Germinal center (tissue), 1 donor: ENCODE measurements at places on chromosomes 6 and 20.

DNA sequence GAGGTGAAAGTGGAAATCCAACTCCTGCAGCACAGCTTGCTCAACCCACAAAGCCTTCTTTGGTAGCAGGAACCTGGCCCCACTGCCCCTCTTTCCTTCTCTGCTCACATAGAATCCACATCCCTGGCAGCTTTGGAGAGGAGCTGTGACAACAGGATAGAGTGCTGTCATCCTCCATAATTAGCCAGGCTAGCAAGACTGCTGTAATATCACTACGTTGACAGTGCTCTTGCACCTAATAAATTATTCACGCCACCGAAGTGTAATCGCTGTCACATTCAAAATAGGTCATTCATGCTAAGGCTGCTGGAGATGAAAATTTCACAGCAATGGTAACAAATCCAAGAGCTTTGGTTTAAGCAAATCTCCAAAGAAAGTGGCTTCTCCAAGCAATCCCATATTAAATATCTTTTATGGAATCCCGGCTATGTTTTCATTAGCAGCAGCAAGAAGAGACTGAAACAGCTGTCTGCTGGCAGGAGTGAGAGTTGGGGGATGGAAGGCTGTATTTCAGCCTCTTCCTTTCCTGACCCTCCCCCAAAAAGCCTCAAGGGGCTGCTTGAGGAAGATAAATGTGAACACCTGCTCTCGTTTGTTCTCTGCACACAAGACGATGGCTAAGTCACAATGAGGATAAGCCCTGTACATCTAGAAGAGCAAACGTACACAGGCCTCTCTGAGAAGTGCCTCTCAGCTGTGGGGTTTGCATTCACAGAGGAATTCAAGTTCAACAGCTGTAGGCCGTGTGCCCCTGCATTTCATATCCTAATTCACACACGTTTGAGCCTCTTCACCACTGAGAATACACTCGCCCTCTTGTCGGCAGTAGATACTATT, 16.5 kb downstream of the RIPOR2 start:
- peak; percentile 49 for DNase-seq

- DNase-seq: no peak
These were observed 70.1 kb upstream of the LOC128125822 start for GRCh38 chr6:63502156-63502555.

DNA sequence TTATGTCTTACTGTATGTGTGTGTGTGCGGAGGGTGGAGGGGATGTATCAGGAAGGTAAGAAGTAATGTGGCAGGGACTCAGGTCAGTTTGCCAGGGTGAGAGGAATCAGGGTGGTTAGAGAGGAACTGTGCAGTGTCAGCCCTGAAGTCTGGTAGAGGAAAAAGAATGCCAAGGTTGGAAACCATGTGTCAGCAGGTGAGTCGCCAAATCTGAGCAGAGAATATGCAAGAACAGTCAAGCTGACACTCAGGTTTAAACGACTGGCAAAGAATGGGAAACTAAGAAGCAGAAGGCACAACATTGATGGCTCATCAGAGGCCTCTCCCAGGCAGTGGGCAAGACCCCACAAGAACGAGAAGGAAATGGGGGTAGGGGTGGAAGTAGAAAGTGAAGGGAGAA, 107.5 kb upstream of the TBX18 start:
- DNase-seq: no peak

DNA sequence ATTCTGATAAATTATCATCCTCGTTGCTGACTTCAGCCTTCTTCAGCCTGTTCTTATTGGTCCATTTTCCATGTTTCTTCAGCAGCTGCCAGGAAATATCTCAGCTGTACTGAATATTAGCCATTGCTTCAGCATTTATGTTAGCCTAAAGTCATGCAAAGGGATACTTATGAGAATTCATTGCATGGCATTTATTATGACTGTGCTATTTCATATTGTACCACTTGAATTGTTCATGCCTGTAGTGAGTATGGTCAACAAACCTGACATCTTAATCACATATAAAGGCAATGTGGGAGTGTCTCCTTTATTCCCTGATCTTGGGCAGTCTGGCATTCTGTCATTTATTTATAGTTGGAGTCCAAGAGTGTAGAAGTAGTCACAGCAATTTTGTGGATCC, 193.4 kb upstream of the SLC35B3 start:
- DNase-seq: no peak

- DNase-seq: no peak
These were observed 30.3 kb upstream of the AFDN start for GRCh38 chr6:167796192-167796981.

DNA sequence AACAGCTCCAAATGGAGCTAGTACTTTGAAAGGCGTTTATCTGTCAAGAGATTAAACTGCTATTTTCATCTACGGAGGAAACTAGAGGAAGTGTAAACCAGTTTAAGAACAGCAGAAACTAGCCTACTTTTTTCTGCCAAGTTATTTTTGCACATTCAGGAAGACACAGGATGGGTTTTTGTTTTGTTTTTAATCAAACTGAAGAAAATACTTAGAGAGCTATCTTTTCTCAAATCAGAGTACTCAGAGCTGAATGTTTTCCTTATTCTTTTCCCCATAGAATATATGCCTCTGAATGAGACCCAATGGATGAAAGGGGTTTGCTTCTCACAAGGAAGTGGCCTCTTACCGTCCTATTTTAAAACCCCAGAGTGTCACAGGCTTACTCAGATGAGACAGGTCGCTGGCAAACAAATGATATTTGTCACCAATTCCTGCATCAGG, 538.5 kb downstream of the CD83 start:
- peak; percentile 45 for DNase-seq

GRCh38 chr6:30922447-30922852, 8.4 kb downstream of the VARS2 start:
- DNase-seq: no peak

DNA sequence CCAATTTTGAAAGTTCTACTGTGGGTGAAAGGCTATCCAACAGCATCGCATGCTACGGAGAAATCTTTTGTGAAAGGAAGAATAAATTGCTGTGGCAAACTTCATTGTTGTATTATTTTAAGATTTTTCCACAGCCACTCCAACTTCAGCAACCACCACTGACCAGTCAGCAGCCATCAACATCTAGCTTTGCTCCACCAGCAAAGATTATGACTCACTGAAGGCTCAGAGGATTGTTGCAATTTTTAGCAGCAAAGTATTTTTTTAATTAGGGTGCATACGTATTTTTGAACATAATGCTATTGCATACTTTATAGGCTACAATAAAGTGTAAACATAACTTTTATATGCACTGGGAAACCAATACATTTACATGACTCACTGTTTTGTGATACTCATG, 493.5 kb downstream of the TFAP2A start:
- DNase-seq: no peak

- DNase-seq: no peak
These were observed 158.7 kb upstream of the PDE10A start for GRCh38 chr6:165821754-165822153.

DNA sequence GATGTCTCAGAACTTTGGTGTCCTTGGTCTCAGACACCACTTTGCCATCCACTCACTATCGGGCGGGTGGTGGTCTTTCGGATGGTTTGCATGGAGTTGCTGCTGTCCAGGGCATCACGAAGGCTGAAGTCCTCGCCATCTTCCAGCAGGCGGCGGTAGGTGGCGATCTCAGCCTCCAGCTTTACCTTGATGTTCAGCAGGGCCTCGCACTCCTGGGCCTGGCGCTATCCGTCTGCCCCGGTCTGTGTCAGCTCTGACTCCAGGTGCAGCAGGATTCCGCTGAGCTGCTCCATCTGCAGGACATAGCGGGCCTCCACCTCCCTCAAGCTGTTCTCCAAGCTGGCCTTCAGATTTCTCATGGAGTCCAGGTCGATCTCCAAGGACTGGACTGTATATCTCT, 36.0 kb downstream of the ZNF311 start:
- DNase-seq: no peak

DNA sequence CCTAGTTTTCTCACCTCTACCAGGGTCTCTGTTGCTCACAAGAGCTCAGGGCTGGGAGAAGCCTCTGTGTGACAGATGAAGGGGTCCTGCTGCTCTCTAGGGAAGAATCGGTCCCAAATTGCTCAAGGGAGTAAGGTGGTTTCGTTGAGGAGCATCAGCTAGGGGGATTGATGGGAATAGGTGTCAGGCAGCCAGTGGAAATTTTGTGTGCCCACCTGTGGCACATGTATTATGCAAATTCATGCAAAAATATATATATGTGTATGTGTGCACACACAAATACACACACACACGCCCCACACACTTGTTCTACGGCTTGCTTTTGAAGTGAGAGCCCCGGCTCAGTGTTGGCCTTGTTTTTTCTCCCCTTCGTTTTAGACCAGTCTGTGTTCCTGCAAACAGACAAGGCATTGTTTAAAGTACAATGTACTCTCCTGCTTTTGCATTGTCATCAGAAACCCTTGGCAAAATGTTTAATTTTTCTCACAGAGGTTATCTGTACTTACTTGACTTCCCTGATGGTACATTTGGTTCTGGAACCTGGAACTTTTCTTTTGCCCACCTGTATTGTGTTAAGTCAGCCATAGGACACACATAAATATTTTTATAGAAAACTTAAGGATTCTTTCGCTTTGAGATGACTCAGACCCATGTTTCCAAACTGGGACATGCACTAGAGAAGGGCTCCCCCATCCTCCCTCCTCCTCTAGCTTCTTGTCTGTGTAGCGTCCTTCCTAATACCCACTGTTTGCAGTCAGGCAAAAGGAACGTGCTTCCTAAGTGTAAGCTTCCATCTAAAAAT, 26.7 kb downstream of the FOXO3 start:
- DNase-seq: no peak

- no peak for DNase-seq
These were observed 223.8 kb downstream of the HAO1 start for GRCh38 chr20:7716286-7716972.

GRCh38 chr6:56238352-56238751, 9.0 kb downstream of the COL21A1 start:
- DNase-seq: no peak

- peak; percentile 3 for DNase-seq
These were observed 32.5 kb upstream of the TMEM244 start for GRCh38 chr6:129893640-129894039.

GRCh38 chr6:33988121-33989015, 157.5 kb downstream of the GRM4 start:
- DNase-seq: no peak

- peak; percentile 53 for DNase-seq
These were observed 31.9 kb downstream of the NTSR1 start for GRCh38 chr20:62740286-62741141.

GRCh38 chr20:53706466-53707370, 113.1 kb upstream of the ZNF217 start:
- DNase-seq: peak; percentile 33

GRCh38 chr6:146381486-146381885, 162.1 kb upstream of the RAB32 start:
- DNase-seq: no peak

GRCh38 chr6:146361128-146361924, 182.3 kb upstream of the RAB32 start:
- DNase-seq: no peak

DNA sequence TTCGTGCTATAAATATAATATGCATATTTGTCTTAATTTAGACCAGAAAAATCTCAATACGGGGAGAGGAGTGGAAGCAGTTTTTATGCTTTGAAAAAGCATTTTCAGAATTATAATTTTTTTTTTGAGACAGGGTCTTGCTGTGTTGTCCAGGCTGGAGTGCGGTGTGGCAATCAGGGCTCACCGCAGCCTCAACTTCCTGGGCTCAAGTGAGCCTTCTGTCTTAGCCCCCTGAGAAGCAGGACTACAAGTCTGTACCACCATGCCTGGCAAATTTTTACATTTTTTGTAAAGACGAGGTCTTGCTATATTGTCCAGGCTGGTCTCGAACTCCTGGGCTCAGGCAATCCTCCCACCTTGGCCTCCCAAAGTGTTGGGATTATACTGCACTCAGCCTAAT, 197.2 kb downstream of the FOXC1 start:
- DNase-seq: no peak

DNA sequence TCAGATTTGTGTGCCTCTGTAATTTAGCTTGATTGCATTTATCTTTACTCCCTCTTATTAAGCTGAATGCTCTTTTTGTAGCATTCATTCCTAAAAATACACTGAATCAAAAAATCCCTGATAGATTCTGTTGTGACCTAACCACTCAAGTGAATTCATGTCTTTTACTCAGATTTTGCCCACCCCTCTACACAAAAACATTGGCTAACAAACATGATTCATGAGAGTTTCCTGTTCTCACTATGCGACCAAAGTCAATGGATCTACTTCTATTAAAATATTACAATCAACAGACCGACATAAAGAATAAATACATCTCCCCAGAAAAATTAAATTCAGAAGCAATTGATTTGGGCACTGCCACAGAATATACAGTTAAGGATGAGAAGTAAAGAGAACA, 99.5 kb upstream of the THEMIS start:
- DNase-seq: no peak

DNA sequence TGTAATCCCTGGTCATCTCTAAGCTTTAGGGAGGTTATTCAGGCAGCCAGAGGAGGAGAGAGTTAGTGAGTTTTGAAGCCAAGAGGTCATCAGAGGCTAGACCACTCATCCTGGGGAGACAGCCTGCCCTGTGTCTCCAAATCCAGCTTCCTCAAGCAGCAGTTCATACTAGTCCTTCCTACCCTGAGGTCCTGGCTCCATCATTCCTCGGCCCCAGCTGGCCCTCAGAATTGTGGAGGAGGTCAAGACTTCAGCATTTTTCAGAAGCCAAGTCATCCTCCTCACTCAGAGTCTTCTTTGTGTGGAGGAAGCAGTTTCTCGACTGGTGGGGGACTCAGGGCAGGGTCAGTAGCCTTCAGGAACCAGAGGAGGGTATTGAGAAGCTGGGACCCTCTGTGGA, 12.4 kb upstream of the KIAA1755 start:
- DNase-seq: no peak

- peak; percentile 46 for DNase-seq
These were observed 123.8 kb upstream of the MTHFD1L start for GRCh38 chr6:150741633-150742200.

GRCh38 chr6:110999634-111000270, 17.9 kb downstream of the RPF2 start:
- peak; percentile 16 for DNase-seq

- no peak for DNase-seq
These were observed 247.8 kb downstream of the HAO1 start for GRCh38 chr20:7692478-7692877.
